ENCODE measurements at places on chromosomes 11 and 22. TPM values are rescaled to one million over a fixed set of nuclear protein-coding genes. Genes with fewer than 3 reads are reported as not detected.

GRCh38 chr22:27391092-27391770 lies 410.3 kb downstream of the MN1 start:
- DNase-seq: no peak

GRCh38 chr11:125950696-125951651 lies 5.1 kb downstream of the VSIG10L2 start:
- DNase-seq: no peak

- no peak for DNase-seq
Measured at GRCh38 chr11:29786092-29786491, 230.7 kb downstream of the KCNA4 start.

The TRIM48 gene
- not detected for polyA plus RNA-seq

The ANGPTL5 gene
- not detected for polyA plus RNA-seq
